ENCODE measurements at places on chromosomes 5 and 9.

DNA sequence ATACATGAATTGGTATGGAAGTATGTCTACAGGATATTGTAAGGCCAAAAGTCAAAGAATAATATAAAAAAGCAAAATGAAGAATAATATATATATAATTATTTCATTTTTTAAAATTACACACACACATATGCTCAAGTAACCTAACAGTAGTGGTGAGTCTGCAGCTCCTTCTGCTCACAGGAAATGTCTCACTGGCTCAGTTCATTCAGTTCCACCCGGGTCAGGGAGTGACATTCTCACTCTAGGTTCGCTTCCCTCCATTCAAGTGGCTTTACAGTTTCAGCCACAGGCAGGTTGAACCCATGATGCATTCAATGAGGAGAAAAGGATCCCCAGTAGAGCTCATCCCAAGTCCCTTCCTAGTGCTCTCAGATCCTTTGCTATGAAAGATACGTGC, 90.8 kb downstream of the SUSD1 start:
- no peak for DNase-seq

DNA sequence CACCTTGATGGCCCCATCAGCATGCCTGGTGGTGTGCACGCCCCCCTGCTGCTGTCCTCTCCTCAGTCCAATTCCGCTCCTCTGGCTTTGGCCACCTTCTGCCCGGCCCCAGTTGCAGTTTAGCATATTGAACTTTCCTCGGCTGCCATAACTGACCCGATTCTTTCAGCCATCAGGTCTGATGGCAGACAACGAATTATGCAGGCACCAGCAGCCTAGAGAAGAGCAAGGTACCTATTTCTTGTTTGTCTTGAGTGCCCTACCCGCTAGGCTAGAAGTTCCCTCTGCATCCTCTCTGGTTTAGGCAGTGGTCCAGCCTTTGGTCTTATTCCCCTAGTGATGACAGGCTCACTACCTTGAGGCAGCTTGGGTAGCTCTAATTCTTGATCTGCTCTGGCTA, 43.0 kb upstream of the SLC25A51 start:
- DNase-seq: no peak

- no peak for DNase-seq
Measured at GRCh38 chr9:124448019-124448418, 2.2 kb upstream of the ADGRD2 start.

GRCh38 chr9:112535301-112535700, 48.7 kb downstream of the KIAA1958 start:
- DNase-seq: no peak

GRCh38 chr5:134131578-134132350, 17.3 kb downstream of the TCF7 start:
- DNase-seq: no peak

DNA sequence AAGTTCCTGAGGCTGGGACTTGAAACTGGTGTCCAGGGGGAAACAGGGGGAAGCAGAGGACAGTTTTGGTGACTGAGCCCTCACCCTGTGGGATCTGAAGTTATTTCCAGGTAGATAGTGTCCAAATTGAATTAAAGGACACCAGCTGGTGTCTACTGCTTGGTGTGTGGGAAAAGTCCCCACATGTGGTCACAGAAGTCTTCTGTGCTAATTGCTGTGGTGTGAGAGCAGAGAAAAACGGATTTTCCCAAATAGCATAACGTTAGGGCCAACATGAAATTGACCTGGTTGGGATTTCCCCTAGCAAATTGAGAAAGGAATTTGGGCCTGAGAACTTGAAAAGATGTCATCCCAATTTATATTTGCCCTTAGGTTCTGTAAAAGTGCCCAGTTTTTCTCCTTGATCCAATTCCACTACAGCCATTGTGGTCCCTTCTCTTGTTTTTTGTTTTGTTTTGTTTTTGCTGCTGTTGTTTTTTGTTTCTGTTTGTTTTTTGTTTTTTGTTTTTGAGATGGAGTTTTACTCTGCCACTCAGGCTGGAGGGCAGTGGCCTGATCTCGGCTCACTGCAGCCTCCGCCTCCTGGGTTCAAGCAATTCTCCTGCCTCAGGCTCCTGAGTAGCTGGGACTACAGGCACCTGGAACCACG, 5.6 kb upstream of the STARD4 start:
- no peak for DNase-seq

DNA sequence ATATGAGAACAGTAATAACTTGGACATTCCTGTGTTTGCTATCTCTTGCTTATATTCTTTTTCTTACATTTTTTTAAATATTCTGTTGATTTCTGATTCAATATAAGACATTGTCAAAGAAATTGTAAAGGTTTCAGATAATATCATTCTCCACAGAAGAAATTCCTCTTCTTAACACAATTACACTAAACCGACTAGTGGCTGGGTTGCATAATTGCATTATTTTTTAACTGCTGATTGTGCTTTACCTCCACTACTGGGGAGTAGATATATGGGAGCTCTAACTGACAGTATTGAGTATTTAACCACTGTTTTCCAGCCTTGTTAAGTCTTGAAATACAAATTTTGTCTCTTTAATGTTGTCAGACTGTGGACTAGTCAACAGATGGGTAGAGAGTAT, 723.8 kb upstream of the EDIL3 start:
- no peak for DNase-seq

- peak; percentile 25 for DNase-seq
Measured at GRCh38 chr5:149466457-149466972, 84.7 kb downstream of the CSNK1A1 start.

DNA sequence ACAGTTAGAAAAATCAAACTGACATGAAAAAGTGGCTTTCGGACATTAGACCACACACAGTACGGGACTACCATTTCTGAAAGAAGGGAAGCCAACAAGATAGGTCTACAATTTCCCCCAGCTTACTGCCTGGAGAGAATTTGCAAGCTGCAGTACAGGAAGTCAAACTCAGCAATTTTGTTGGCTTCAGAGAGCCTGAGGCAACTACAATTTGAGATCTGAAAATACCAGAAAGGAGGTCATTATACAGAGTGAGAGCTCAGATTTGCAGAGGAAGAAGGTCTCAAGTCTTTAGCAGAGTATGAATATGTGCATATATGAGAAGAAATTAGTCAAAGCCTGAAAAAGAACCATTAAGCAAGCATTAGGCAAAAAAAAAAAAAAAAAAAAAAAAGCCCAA, 83.0 kb downstream of the OXCT1 start:
- no peak for DNase-seq

GRCh38 chr9:31820426-31820825, 564.0 kb upstream of the ACO1 start:
- no peak for DNase-seq

GRCh38 chr5:30894811-30895210, 298.7 kb upstream of the CDH6 start:
- DNase-seq: no peak

DNA sequence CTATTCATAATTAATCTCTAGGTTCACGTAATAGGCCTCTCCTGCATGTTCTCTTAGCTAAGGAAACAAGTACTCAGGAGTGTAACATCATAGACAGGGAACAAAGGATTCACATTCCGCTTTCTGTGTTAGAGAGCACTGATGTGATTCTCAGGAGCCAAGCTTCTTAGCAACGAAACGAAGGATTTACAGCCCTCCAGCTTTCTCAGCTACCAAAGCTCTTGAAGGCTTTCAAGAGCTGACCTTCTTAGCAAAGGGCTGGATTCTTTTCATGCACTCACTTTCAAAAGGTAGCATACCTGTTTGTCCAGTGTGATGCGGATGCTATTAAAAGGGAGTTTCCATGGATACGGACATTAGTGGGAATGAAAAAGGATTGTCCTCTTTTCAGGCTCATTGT, 107.4 kb downstream of the TUSC1 start:
- DNase-seq: no peak

DNA sequence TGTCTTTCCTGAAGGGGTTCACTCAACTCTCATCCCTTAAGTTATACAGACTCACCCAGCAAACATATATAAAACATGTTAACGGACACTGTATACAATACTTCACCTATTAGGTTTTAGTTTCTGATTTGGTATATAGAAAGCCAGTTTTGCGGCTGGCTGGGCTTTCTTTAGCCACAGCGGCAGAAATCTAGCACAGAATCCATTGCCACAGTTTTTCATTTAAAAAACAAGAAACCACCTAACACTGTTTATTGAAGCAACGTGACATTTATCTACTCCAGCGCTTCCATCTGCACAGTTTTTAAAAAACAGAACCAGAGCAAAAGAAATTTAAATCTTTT, 67.3 kb downstream of the SNX30 start:
- DNase-seq: no peak

- no peak for DNase-seq
Measured at GRCh38 chr9:120441426-120442307, 138.3 kb downstream of the CDK5RAP2 start.

- no peak for DNase-seq
Measured at GRCh38 chr9:94149696-94150095, 65.4 kb downstream of the PTPDC1 start.

DNA sequence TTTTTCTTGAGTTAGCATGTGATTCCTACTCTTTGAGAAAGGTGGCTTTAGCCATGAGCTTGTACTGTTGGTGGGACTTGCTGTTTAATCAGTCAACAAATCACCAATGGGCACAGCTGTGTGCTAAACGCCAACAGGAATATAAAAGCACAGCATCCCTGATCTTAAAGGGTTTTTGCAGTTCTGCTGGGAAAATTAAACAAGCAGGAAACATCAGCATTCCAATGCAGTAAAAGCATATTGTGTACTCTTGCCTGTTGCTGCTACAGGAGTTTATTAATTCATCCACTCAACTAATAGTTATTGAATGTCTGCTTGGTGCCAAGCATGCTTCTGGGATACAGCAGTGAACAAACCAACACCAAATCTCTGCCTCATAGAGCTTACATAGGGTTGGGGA, 27.4 kb upstream of the F2RL1 start:
- no peak for DNase-seq

GRCh38 chr9:123773783-123774182, 156.1 kb downstream of the DENND1A start:
- DNase-seq: no peak

GRCh38 chr5:139138809-139139208, 59.4 kb downstream of the SIL1 start:
- DNase-seq: peak; percentile 6

GRCh38 chr9:99262949-99263418, 40.9 kb downstream of the SEC61B start:
- no peak for DNase-seq

- no peak for DNase-seq
Measured at GRCh38 chr5:127410959-127411358, 106.5 kb upstream of the PRRC1 start.

GRCh38 chr5:9149988-9150387, 395.9 kb downstream of the SEMA5A start:
- DNase-seq: no peak

DNA sequence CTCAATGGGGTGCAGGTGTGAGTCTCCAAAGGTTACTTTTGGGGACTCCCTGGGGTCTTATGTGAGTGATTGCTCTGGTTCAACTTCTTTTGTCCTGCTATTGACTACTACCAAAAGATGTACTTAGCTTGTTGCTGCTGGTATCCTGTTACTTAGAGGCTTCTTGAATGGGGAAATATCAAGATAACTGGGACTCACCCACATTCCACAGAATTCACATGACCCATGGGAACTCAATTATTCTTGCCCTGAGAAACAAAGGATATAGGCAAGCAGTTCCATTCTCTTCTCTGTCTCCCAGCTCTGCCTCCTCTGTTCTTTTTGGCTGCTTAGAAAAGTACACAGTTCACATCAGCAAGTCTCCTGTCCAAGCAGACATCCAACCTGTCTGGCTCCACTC, 105.9 kb downstream of the UNC13B start:
- DNase-seq: no peak

DNA sequence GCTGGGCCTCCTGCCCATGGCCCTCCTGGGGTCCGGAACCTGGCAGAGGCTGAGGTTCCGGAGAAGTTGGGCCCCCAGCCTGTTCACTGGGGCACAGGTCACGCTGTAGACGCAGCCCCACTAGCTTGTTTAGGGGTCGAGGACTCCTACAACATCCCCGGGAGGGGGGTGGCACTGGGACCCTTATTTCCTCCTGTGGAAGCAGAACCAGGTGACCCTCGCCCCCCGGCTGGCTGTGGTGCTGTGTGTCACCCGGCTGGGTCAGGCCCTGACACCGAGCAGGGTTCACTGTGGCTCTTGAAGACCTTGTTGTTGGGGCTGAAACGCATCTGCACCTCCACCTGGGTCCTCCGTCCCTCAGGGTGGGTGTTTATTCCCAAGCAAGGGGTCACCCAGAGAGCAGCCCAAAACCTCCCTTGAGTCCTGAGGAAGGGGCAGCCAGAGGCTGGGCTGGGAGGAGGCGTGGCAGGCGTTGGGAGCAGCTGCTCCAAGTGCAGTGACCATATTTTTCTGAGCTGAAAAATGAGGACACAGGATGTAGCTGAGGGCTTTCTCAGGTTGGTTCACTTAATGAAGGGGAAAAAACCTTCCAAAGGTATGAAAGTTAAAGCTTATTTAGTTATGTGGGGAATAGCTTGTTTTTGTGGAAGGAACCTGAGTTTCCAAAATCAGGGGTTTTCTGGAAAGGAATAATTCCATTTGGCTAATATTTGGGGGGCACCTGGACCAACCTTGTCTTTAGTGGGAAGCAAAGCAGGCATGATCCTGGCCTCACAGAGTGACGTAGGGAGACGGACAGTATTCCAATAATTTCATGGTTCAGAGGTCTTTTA, 164.7 kb upstream of the IER5L start:
- no peak for DNase-seq

DNA sequence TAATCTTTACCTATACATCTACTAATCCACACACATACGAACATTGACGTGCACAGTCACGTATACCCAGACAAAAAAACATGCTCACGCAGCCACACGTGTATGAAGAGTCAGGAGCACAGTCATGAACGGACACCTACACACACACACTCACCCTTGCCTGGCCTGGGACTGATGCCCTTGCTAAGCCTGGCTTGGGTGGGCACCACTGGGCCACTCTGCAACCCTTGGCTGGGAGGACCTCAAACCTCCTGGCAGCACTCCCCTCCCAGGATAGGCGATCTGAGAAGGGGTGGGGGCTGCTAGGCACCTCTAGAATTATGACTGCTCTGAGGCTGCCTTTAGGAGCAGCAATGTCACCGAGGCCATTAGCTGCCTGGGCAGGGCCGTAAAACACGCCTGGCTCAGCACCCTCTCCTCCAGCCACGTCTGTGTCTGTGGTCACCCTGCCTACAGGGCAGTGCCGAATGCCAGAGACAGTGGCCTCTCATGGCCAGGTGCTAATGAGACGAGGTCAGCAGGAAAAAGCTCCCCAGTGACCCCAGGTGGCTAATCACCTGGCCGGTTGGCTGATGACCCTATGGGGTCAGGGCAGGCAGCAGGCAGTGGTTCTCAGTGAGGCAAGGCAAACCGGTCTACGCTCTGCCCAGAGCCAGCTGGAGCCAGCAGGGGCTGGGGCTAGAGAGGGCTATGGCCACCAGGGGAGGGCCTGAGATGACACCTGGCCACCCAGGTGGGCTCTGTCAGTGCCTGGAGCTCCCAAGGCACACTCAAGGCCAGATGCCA, 33.7 kb upstream of the MVB12B start:
- DNase-seq: no peak

DNA sequence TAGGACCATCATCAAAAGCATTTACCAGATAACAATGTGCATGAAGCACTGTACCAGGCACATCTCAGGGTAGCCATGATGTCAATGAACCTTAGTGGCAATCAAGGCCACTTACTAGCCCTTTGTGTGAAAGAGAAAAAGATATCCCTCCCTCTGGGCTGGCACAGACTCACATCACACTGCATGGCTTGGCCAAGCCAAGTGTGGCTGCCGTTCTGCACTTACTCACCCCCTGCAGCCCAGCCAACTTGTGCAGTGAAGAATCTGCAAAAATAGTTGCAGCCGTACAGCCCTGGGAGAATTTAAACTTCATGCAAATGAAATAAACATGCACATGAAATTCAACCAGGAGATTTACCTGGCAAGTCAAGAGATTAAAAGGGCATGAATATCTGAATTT, 333.5 kb downstream of the DEPDC1B start:
- DNase-seq: no peak

All from stimulated activated CD4-positive, alpha-beta T cell treated with anti-CD3 and anti-CD28 coated beads, Interleukin-15, amount 100 ng/mL, for 24 hours (primary cell).